ENCODE measurements at places on chromosomes 2 and 18.

DNA sequence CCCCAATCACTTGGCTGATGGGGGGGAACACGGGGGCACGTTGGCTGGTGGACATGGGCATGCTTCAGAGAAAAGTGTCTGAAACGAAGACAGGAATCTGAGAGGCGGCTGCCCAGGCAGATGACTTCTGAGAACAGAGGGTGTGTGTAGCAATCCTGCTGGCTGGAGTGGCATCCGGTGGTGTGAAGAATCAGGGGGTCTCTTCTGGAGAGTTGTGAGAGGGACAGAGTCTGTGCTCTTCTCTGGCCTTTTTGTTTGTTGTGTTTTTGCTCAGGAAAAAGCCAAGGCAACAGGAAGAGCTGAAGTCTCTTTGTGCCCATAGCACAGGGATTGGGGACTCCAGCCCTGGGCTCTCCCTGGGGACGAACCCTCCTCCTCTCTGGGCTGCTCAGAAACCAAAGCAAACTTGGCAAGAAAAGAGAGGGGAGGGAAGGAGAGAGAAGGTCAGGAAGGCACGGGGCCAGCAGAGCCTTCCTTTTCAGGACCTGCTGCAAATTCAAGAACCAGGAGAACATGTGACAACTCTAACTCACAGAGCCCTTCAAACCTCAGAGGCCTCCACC is 97.0 kb upstream of the SMAD2 start:
- DNase-seq: no peak

- no peak for DNase-seq
These were observed 315.4 kb downstream of the ETAA1 start for GRCh38 chr2:67712484-67712883.

DNA sequence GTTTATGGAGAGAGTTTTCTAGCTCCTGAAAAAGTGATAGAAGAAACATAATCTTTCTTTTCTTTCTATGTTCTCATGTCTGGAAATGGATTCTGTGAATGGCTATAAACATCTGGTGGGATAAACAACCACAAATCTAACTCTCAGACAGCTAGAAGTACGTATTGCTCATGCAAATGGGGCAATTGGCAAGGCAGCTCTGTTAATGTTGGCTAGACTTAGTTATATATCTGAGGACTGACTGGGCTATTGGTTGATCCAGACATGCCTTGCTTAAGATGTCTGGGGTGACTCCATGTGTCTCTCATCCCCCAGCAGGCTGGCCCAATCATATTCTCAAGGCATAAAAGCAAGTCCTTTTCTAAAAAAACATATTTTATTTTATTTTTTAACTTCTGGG is 939.2 kb upstream of the NRXN1 start:
- DNase-seq: no peak

- DNase-seq: no peak
These were observed 342.9 kb downstream of the LRATD1 start for GRCh38 chr2:14975381-14975780.

GRCh38 chr2:132477436-132477835 is 60.8 kb downstream of the GPR39 start:
- no peak for DNase-seq

GRCh38 chr2:8121826-8122513 is 559.9 kb upstream of the ID2 start:
- DNase-seq: no peak

DNA sequence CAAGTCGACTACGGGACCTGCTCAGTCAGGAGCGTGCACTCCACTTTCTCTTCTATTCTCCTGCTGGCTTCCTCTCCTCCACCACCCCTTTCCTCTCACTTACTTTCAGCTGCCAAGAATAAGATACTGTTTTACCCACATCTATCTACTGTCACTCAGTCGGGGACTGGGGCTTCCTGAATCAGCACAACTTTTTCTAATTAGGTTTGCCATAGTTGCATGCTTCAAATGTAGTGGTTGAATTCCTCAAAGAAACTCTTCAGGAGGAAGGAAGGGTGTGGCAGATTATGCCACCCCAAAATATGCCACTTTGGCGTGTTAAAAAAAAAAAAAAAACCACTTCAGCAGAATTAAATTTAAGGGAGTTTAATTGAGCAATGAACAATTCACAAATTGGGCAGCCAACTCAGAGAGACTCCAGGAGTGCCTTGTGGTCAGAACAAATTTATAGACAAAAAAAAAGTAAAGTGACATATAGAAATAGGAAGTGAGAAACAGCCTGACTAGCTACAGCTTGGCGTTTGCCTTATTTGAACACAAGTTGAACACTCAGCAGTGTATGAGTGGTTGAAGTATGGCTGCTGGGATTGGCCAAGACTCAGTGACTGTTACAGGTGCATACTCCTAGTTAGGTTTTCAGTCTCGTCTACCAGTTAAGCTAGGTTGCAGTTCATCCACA is 32.5 kb upstream of the RMDN2 start:
- no peak for DNase-seq

DNA sequence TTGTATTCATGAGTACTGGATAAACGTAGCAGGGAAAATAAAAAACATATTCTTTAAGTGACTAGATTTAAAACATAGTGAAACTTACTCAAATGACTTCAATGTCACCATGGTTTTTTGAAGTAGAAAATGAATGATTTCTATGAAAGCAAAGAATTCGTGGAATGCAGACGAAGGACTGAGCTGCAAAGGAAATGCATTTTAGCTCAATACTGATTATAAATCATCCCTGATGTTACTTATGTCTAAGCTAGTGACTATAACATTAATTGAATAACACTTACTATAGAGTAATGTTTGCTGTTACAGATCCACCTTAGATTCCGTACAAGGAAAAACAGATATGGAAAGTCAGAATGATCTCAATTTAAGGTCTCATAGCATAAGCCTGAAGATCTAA is 1257.7 kb upstream of the CDH2 start:
- DNase-seq: no peak

DNA sequence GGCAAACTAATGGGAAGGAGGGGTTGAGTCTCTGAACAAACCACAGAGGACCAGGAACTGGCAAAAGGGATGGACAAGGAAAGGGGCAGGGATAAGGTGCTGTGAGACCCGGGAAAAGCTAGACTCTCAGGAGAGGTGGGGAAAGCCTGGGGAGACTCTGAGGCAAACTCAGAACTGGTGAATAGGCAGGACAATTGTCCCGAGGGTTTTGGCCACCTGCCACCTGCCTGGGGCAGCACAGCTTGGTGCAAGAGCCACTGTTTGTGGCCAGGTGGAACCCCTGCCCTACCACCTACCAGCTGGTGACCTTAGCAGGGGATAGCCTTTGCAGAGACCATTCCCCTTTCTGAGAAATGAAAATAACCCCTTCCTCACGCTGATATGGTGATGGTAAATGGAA is 129.4 kb upstream of the ASB18 start:
- no peak for DNase-seq

- peak; percentile 38 for DNase-seq
These were observed 114.1 kb upstream of the NDUFV2 start for GRCh38 chr18:8988260-8988871.

GRCh38 chr2:21038403-21039073 is 5.3 kb downstream of the APOB start:
- no peak for DNase-seq

GRCh38 chr2:226656367-226656766 is 143.3 kb downstream of the IRS1 start:
- no peak for DNase-seq

GRCh38 chr2:6777626-6778025 is 88.1 kb downstream of the CMPK2 start:
- no peak for DNase-seq

DNA sequence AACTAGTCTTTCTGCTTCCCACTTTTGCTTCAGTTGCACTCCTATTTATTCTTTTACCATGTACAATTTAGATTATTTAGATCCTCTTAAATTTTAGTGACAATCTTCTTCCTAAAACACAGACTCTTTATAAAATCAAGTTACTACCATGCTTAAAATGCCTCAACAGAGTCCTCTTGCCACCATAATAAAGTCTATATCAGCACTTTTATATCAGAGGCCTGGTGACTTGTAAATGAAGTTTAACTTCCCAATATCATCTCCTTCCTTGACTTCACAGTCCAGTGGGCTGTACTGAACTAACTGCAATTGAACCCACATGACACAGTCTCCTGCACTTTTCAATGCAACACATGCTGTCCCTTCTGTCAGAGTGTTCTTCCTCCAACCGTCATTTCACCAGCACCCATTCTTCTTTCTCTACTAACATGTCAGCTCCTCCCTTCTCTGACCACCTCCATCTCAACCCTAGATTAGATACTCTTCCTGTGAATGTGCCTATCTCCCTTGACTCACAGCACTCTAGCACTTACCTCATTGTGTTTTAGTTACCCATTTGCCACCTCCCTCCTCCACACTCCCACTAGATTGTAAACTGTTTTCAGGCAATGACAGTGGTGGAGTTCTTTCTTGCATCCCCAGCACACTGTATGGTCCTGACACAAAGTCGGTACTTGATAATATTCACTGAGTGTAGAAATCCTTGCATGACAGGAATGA is 414.9 kb downstream of the SATB2 start:
- no peak for DNase-seq

DNA sequence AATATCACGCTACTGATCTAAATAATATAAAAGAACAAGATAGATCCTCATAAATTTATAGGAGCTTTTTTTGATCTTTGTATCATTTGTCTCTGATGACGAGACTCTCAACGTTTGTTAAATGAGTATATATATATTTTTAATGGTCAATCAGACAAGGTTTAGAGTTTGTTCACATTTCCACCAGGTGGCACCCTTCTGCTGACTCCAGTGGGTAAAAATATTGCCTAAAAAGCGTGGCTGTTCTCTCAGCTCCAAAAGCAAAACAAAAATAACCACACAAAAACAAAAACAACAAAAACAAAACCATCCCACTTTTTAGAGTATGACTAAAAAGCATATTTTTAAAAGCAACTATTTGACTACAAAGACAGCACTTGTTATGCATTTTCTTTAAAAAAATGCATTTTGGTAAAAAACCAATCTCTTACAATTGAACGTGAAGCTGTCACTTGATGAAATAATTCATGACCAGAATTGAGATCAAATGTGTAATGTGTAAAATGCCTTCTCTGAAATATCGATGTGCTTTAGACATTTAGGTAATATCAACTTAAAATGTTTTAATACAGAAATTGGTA is 723.2 kb downstream of the DPP10 start:
- no peak for DNase-seq

DNA sequence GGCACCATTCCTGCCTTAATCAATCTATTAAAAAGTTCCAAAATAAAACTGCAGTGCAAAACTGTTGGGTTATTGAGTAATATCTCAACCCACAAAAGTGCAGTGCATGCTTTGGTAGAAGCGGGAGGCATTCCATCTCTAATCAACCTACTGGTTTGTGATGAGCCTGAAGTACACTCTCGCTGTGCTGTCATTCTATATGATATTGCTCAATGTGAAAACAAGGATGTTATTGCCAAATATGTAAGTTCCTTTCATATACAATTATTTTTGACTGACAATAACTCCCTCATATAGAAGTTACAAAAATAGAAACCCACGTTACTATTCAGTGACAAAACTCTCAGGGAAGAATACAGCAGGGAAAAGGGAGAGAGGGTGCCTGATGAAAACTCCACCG is 43.0 kb downstream of the OSGEPL1 start:
- no peak for DNase-seq

- no peak for DNase-seq
These were observed 46.1 kb downstream of the CDCA7 start for GRCh38 chr2:173400760-173401159.

DNA sequence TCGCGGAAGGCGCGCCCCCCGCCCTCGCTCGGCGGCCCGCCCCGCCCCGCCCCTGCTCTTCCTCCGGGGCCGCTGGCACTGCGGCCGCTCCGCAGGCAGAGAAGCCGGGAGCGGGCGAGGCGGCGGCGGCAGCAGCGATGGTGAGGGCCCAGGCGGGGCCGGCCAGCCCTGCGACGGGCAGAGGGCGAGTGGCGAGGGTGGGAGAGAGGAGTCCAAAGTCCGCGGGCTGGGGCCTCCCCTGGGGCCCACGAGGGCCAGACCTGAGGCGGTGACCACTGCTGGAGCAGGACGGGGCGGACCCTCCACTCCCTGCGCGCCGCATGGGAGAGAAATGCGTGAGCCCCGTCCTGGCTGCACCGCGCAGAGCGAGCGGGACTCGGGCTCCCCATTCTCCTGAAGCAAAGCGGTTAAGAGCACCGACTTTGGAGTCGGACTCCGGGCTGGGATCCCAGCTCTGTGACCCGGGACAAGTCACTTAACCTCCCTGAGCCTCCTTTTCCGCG is at the start of gene VAMP5:
Gene VAMP5, plus strand, starts transcription at position 78 of the 503 bp plus-strand sequence. Its CDS starts 60 bp downstream, at position 138.
- no peak for DNase-seq

DNA sequence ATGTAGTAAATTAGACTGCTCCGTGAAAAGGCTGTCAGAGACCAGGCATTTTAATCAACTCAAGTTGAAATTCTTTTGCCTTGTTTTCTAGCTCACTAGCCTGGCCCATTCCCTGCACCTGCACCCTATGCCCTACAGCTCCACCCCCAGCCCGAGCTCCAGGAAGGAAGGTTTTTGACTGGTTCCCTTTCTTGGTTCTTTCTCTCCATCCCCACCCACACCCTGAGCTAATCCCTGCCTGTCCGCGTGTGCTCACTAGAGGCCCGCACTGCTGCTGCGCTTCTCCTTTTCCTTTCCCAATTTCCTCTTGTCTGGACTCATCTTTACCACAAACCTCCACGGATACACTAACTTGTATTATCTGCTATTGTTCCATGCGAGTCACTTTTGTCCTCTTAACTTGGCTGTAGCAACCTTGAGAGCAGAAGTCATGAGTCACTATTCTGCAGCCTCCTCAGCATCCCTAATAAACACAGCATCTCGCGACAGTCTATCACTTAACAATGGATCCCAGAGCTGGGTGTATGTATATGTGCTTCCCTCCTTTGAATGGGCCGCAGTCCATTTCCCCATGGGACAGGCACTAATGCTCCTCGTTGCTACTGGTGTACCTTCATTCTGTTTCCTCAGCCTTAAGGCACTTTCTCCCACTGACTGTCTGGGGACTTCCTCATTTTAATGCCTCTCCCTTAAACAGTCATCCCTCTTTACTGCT is 36.5 kb downstream of the COLEC12 start:
- DNase-seq: no peak

GRCh38 chr2:110713513-110714362 is 18.6 kb upstream of the ACOXL start:
- no peak for DNase-seq
